Right forelimb (tissue), 1 donor: ENCODE measurements at places on chromosomes 7 and 10.
A peak's percentile ranks its signal among the peaks of the same experiment; 100 is the strongest.

GRCh38 chr7:143285806-143286521, 1.2 kb downstream of the TMEM139 start:
- DNase-seq, result no peak

- DNase-seq, result peak; percentile 85
Measured at GRCh38 chr7:79452032-79452494, 1.4 kb downstream of the MAGI2 start.

GRCh38 chr7:65325793-65326432, 47.7 kb upstream of the ZNF92 start:
- no peak for DNase-seq

- DNase-seq, result no peak
Measured at GRCh38 chr10:4291990-4292389, 507.0 kb upstream of the KLF6 start.

DNA sequence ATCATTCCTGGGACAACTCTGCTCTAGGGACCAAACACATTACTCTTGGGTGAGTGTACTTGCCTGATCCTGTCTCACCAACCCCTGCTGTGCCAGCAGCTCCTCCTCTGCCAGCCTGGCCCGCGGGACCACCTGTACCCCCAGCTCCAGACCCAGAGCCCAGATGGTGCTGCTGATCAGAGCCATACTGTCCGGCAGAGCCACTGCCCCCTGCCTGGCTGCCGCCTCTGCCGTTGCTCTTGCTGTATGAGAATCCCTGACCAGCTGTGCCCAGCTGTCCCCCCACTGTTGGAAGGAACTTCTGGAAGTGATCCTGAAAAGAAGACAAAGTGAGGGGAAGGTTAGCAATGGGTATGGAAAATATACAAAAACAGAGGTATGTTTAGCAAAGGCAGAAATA, 6.9 kb downstream of the MYOZ1 start:
- no peak for DNase-seq

DNA sequence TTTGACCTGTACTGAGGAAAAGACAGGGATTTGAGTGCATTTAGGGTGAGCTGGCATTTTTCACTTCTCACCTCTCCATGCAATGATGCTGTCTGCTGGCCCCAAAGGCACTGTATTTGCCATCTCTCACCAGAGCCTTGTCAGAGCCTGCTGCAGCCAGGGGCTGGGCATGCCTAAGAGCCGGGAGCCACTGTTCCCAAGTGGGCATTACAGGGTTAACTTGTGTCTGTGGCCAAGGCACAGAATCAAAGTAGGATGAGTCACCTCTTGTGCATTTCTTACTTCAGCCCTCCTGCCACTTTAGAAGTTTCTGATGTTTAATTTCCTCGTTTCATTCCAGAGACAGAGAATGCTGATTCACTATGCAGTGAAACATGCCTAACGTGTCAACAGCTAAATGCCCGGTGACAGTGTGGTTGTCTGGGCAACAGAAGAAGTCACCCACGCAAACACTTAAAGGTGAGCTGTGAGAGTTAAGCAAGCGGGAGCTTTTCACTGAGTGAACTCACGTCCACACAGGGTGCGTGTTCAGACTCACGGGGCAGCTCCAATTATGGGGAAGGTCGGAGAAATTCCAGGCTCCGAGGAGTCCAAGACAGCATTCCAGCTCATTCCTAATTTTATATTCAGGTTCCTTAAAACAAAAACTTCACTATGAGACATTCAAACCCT, 57.1 kb upstream of the IGFBP3 start:
- no peak for DNase-seq

DNA sequence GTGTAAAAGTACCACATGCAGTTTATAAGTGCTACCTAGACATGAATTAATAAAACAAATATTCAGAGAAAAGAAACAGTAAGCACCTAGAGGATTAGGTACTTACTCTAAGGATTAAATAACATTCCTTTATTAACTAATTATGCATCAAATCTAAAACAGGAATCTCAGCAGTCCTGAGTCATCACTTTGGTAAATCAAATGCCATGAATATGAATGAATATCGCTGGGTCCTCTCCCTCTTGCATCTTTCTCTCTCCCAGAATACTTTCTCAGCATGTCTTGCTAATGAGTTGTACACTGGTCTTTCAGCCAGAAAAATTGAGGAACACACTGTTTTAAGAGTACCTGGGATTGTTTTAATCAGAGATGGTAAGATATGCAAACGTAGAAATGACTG, 225.5 kb upstream of the NFE2L3 start:
- no peak for DNase-seq

- DNase-seq, result no peak
Measured at GRCh38 chr10:19491166-19491565, 325.1 kb upstream of the PLXDC2 start.

DNA sequence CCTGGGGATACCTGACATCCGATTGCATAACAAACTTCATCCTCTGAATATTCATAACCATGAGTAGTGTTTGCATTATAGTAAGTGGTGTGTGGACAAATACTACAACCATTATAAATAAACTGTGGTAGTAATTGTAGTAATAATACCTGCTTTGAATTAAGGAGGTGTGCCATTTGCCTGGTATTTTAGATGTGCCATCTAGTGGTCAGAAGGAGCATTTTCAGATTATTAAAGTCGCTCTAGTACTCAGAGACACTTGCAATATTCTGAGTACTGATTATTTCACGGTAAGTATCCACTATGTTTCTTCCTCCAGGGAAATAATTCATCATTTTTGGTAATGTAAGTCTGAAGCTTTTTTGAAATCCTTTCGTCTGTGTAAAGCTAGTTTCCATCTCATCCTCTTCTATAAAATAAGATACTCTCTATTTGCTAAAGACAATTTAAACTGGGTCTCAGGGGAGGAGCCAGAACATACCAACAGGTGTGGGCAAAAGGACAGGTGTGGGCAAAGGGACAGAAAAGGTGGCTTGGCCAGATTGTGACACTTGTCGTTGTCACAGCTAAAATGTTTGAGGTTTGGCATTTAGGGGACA, 115.3 kb upstream of the WDR11 start:
- no peak for DNase-seq

- DNase-seq, result no peak
Measured at GRCh38 chr10:101920546-101920945, 76.9 kb upstream of the KCNIP2 start.

- no peak for DNase-seq
Measured at GRCh38 chr10:11197878-11198277, 180.2 kb downstream of the CELF2 start.

DNA sequence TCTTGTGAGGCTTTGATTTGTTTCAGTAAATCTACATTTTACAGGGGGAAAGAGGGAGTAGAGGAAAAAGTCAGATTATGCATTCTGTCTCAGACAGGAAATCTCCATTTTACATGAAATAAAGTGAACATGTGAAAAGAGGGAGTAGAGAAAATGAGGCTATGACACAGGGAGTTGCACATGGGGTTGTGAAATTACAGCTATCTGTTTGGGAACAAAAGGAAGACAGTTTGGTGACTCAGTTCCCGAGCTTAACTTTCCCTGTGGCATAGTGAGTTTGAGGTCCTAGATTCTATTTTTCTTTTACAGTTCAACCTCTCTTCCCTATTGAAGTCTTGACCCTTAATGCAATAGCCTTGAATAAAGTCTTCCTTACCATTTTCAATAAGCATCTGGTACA, 63.2 kb upstream of the AGR3 start:
- DNase-seq, result no peak

DNA sequence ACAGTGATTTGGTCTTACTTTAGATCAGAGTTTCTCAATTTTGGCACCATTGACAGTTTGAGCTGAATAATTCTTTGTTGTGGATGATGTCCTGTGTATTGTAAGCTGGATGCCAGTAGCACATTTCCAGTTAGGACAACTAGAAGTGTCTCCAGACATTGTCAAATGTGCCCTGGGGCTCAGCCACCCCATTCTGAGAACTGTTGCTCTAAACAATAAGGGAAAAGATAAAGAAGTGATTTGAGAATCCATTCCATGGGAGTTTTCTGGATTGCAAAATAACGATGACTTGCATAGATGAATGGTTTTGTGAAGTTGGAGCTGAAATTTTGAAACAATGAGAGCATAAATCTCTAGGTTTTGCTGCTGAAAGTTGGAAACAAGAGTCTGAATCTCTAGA, 44.6 kb downstream of the NUP205 start:
- DNase-seq, result no peak
